NCI-H187 (cell line): ENCODE measurements at places on chromosomes 3 and 15.

DNA sequence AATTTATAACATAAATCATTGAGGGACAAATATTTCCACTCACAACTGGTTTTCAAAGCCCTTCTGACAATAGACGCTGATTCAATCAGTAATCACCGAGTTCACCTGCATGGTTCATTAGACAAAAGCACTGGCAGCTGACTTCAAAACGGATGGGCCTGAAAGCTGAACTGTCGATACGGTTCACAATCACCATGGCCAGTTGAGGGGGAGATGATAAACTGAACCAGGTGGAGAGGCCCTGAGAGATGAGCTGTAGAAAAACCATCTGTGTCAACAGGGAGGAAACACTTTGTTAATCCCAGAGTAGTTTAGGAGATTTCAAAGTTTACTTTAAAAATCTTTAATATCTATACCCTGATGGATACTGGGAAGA, 75.0 kb downstream of the PEX5L start:
- no peak for DNase-seq

GRCh38 chr3:184154885-184155643, at the start of gene DVL3:
Gene DVL3, plus strand, starts transcription at chr3:184155377. Its CDS starts 259 bp downstream, at chr3:184155636.
- DNase-seq = peak; percentile 35

DNA sequence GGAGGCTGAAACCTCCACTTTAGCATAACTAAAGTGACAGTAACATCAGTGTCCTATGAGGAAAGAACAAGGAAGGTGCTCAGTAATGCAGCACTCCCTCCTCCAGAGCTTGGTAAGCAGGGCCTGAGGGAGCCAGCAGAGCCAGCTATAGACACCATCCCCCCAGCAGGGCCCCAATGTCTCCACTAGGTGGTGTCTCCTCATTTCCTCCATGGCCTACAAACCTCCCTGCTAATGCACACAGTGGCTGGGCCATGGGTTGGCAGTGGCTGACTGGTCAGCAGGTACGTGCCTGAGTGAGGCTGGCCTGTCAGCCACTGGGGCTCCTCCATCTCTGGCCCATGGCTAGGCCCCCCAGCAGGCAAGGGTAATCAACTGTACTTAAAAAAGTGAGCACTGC, 13.6 kb downstream of the MRPS25 start:
- DNase-seq = no peak

GRCh38 chr3:126146525-126147146, 33.8 kb downstream of the ALDH1L1 start:
- no peak for DNase-seq

GRCh38 chr3:111691293-111691909, 96.3 kb upstream of the ZBED2 start:
- DNase-seq = no peak

GRCh38 chr3:101803173-101803782, 24.3 kb downstream of the NXPE3 start:
- DNase-seq = no peak

DNA sequence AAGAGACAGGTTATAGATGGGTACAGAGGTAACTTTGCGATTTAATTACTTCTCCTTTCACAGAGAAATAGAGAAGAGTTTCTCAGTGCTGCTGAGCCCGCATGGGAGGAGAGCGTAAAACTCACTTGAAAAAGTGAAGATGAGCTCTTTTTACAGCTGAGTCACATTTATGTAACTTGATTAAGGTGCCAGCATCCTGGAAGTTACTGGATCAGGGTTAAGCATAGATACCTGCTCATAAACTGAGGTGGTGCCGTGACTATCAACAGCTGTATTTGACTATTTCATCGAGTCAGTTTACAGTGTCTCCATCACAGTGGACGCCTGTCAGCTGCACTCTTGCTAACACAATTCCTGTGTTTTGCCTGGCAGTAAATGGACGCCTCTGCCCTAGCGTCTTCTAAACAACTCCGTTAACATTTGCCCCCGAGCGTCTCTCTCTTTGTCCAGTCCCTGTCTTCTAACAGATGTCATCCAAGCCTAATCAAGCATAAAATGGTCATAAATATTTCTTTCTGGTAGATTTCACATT, 414.6 kb downstream of the FOXP1 start:
- no peak for DNase-seq

DNA sequence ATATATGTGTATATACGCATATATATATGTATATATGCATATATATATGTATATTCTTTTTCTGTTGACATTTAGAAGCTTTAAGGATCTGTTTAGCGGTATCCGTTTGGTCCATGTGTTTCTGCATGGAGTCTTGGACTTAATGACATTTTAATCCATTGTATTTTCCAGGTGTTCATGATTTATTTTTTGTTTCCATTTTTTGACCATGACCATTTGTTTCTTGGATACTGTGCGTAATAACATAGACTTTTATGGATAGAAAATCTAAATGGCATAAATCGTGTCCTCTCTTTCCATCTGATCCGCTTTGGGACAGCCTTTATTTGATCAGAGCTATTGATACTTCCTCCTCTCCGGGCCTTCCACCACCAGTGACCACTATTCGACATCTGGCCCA, 19.5 kb downstream of the CRYBG3 start:
- no peak for DNase-seq

GRCh38 chr3:15064299-15064834, 748 bp downstream of the MRPS25 start:
- no peak for DNase-seq

- DNase-seq = no peak
Observed at GRCh38 chr3:46646700-46647099, 34.4 kb downstream of the FAM240A start.
